ENCODE measurements at places on chromosomes 5 and 9. TPM values are rescaled to one million over a fixed set of nuclear protein-coding genes. Genes with fewer than 3 reads are reported as not detected.

The N4BP3 gene
- total RNA-seq, result 33.2 TPM

The ANKRD20A1 gene
- 1.5 TPM for total RNA-seq

The STPG3 gene
- not detected for total RNA-seq

The ADAMTS16 gene
- total RNA-seq, result not detected

The STC2 gene
- 40.9 TPM for total RNA-seq

The LHX3 gene
- not detected for total RNA-seq

The PDLIM4 gene
- total RNA-seq, result not detected

The LPAR1 gene
- total RNA-seq, result not detected

The ABLIM3 gene
- total RNA-seq, result not detected

DNA sequence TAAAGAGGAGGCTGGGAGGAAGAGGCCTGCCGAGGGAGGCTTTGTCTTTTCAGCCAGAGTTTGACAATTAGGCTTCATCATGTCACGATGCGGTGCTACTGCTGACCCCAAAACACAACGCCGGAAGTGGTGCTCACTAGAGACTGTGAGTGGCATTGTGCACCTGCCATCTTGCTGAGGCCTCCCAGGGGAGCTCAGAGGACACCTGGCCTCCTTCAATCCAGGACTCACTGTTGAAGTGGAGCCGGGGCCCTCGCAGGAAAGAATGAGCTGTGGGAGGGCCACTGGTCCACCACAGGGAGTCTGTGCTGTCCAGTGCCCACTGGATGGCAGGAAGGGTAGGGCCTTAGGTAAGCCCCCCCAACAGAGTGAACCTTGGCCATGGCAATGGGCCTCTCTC is 12.7 kb upstream of the SLC25A48 start:
- DNase-seq, result no peak

DNA sequence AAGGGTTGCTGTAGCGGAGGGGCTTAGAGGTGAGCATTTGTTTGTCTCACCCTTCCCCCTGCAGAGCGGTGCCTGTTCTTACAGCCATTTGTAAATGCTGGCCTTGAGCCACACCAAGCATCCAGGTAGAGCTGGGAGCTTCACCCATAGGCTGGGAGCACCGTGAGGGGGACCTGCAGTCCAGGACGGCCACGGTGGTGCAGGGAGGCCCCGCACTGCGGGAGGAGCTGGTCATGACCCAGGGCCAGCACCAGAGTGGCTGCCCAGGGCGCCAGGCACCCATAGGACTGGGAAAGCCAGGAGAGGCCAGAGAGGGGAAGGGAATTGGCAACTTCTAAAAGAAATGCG is 197.3 kb upstream of the ADAMTS16 start:
- DNase-seq, result no peak

DNA sequence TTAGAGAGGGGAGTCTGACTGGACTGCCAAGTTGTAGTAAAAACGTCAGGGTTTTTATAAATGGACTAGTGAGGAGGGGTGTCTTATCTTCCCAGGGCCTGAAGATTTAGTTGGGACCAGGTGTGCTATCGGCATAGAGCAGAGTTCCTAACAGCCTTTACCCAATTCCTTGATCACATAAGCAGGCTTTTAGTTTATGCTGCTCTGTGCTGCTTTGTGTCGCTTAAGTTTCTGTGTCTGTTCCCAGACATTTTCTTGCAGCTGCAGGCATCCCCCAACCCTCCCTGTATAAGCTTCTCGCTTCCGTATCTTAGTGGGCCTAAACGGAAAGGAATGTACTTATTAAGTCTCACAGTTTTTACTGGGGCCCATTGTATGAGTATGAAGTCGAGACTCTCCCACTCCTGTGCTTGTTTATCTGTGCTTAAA is 2.6 kb upstream of the SMC5 start:
- DNase-seq, result no peak

- DNase-seq, result no peak
These were observed 43.1 kb upstream of the RXRA start for GRCh38 chr9:134283111-134283515.

GRCh38 chr5:72392326-72392733 is 72.2 kb downstream of the PTCD2 start:
- no peak for DNase-seq

GRCh38 chr5:79378510-79379186 is 135.3 kb downstream of the HOMER1 start:
- DNase-seq, result no peak

- DNase-seq, result no peak
These were observed 5.9 kb upstream of the CXXC5 start for GRCh38 chr5:139642213-139642612.

- no peak for DNase-seq
These were observed 105.1 kb upstream of the SLC25A48 start for GRCh38 chr5:135729321-135729786.

GRCh38 chr5:173971681-173972345 is 17.2 kb upstream of the C5orf47 start:
- no peak for DNase-seq

DNA sequence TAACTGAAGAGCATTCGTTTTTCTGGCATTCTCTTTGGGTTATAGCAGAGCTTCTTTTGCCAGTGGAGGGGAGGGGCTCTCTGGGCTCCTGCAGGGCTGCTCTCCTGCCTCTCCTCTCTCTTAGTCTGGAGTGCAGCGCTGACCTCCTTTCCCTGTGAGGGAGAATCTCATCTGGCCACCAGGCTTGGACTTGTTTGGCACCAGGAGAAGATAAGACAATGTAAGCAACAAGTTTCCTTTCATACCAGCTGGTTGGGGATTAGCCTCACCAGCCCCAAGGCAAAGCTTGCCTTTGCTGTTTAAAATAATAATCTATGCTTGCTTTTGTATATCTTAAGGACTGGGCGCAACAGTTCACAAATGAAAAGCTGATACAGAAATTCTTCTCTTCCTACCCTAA is 196.4 kb downstream of the TLE4 start:
- DNase-seq, result no peak

DNA sequence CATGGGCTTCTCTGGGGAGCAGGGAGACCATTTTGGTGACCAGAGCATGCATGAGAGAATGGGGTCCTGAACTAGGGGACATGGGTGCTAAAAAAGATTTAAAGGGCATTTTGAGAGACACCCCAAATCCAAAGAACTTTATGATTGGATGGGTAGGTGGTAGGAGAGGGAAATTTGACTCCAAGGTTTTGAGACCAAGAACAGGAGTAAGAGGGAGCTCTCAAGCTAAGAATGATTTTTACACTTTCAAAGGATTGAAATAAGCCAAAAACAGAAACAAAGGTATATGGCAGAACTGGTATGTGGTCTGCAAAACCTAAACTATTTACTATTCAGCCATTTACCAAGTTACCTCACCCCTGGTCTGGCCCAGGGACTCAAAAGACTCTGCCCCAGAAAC is 318.2 kb upstream of the CLINT1 start:
- DNase-seq, result no peak

- no peak for DNase-seq
These were observed 104.3 kb upstream of the FSTL4 start for GRCh38 chr5:133716532-133717183.

DNA sequence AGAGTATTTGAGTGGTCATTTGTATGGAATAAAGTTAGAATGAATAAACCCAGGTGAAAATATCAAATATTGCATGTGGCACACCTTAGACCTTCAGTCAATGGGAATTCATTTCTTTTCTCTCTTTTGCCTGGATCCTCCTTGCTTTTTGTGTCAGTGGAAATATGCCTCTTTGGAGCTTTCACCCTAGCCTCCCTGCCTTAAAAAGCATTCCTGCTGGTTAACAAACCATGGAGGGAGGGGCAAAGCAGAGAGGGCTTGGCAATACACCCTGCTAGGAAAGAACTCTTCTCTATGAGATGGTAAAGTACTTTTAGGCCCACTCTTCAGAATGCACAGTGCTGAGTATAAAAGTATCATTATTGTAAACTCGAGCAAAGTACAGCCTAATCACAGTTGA is 383.7 kb downstream of the DMAC1 start:
- DNase-seq, result no peak

- DNase-seq, result no peak
These were observed 25.3 kb upstream of the SLC1A1 start for GRCh38 chr9:4464911-4465513.
